GM12892 (cell line): ENCODE measurements at places on chromosomes 5 and 9.

- no peak for DNase-seq
Measured at GRCh38 chr9:88658311-88658822, 123.4 kb downstream of the NXNL2 start.

GRCh38 chr5:52041842-52042241 lies 658.6 kb downstream of the ISL1 start:
- DNase-seq = no peak

DNA sequence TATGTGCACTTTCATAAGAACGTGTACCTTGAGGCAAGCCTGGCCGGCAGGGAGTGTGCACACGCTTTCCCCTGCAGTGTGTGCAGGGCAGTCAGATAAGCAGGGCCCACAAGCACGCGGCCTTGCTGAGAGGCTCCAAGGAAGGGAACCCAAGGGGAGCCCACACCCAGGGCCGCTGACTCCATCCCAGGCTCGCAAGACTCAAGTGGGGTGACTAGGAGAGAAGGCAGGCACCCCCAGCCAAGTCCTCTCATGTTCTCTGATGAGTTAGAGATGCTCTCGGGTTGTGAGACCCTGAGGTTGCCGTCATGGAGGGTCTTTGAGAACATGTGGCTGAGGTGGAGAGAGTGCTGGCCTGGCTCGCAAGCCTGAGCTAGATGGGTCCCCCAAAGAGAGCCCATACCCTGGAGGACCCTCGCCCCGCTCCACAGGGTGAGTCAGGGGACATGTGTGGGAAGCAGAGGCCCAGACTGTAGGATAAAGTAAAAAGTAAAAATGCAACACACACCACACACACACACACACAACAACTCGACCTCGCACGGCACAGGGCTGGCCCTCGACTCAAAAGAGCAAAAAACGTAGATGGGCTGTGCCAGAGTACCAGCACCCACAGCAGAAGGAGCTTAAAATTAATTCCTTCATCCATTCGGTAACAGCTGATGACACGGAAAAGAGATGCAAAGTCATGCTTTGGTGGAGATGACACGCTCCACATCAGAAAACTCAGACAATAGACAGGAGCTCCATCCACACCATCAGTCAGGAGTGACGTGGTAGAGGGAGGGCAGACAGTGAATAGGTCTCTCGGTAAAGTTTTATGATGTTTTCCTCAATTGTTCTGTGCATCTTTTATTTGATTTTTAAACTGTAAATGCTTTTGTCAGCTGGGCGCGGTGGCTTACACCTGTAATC lies 54.8 kb upstream of the NKD2 start:
- DNase-seq = no peak

DNA sequence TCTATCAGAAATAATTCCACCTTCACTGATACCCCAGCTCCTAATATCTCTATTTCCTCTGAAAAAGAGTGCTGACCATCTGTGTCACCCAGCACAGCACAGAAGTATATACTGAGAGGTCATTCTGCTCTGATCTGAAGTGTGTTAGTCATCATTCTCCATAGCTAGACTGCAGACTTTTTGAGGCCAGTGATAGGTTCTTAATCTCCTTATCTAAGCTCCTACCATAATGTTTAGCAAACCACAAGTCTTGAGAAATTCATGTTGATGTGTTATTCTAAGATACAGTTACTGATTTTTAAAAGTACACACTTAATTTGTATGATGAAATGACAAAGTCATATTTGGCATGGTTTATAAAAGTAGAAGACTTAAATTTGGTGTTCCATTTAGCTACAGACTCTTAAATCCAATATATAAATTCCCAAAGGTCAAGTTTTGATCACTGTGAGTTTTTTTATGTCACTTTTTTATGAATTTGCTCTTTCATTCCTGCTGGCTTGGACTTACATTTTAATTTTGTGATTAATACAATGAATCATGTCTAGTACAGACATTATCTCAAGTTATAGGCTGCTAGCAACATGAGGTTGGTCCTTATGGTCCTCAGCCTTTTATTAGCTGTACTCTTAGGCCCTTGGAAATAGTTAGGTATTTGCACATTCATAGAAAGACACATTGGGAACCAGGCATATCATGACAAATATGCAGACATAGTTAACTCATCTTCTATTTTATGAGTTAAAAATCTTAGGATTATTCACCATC lies 380.8 kb downstream of the EBF1 start:
- DNase-seq = no peak

DNA sequence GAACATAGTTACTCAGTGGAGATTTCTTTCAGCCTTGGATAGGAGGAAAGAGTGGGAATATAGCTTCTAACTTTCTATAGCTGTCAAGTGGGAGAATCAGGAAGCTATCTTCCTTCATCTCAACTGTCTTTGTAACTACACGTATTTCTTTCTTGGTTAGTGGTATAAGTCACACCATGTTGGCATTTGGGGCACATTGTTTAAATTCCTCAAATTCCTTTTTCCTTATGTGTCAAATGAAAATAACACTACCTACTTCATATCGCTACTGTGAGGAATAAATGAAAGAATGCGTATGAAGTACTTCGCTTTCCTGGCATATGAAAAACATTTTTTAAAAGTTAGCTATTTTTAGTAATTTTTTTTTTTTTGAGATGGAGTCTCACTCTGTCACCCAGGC lies 1082.5 kb upstream of the WWC1 start:
- no peak for DNase-seq

DNA sequence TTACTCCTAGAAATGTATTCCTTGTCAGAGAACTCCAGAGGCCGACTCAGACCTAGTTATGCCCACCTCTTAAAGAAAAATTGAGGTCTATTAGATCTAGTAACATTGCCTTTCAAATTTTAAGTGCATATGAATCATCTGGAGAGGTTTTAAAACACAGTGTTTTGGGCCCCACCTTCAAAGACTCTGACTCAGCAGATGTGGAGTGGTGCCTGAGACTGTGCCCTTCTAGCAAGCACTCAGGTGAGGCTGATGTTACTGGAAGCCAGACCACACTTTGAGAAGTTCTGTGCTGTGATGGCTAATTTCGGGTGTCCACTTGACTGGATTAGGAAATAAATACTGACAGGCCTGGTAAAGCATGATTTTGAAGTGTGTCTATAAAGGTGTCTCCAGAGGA lies 10.6 kb downstream of the FOXB2 start:
- no peak for DNase-seq

DNA sequence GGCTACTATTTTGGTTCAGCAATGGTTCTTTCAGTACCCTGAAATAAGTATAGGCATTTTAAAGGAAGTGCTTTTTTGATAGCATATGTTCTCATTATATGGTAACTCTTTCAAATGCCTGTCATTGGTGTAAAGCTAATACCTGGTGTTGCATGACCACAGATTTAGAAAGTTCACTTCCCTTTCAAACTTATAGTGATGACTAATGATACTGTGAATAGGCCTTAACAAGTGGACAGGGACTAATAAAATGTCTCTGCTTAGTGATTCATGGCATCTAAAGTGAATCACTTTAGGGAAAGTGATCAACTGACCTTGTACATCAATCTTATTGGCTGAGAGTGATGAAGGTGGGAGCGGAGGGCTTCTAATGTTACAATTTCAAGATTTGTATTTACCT lies 21.6 kb downstream of the MRPL22 start:
- DNase-seq = no peak

DNA sequence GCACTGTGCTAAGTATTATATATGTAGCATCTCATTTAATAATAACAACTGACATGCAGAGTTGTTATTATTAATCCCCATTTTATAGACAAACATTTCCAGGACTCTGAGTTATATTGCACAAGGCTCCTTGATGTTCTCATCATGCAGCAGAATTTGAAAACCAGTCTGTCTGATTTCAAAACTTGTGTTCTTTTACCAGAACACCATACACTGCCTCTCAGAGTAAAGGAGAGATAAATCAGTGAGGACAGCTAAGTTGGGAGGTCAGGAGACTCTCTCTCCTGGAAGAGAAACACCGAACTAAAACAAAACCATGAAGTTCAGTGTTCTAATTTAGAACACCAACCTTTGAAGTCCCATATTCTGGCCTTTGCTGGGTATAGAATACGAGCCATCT lies 92.7 kb upstream of the TNC start:
- no peak for DNase-seq

DNA sequence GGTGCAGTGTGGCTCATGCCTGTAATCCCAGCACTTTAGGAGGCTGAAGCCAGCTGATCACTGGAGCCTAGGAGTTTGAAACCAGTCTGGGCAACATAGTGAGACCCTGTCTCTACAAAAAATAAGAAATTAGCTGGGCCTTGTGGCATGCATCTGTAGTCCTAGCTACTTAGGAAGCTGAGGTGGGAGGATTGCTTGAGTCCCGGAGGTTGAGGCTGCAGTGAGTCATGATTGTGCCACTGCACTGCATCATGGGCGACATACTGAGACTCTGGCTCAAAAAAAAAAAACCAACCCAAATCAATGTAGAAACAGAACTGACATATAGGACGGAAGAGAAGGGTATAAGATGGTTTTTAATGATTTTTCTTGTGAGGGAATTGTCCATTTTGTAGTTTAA lies 27.7 kb downstream of the G3BP1 start:
- no peak for DNase-seq
